ENCODE measurements at places on chromosomes 12 and 14.

GRCh38 chr14:64232095-64232838 lies 61.9 kb downstream of the ESR2 start:
- no peak for DNase-seq

GRCh38 chr12:62886796-62887195 lies 48.2 kb downstream of the PPM1H start:
- no peak for DNase-seq

DNA sequence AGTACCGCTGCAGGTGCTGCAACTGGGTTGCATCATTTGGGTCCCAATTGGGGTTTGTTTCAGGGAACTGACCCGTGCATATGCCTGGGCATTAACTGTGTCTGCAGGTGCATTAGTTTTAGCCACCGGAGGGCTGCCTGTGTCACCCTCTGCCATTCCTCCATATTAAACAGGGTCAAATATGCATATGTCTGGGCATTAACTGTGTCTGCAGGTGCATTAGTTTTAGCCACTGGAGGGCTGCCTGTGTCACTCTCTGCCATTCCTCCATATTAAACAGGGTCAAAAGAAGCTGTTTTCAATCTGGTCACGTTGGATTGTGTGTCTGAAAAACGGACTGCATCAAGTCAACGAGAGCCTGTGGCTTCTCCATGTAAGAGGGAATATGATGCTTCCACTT lies 1317.0 kb downstream of the TMEM121 start:
- DNase-seq = no peak

DNA sequence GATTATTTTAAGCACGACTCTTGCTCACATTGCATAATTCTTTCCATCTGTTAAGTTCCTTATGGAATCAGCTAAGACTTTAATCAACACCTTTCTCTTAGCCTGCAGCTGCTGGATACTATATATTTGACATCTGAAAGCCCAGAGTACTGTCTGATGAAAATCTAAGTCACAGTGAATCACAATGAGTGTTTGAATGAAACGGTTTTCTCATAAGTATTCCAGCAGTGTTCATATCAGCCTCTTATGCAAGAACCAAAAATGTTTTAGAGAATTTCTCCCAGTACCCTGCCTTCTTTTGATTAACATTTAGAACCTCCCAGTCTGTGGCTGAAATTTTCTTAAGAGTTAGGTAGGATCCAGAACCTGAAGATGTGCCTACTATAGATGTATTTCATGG lies 55.6 kb downstream of the FRMD6 start:
- no peak for DNase-seq

Data from mesothelial cell of epicardium (in vitro differentiated cells).